ENCODE measurements at places on chromosomes 3 and 15.

DNA sequence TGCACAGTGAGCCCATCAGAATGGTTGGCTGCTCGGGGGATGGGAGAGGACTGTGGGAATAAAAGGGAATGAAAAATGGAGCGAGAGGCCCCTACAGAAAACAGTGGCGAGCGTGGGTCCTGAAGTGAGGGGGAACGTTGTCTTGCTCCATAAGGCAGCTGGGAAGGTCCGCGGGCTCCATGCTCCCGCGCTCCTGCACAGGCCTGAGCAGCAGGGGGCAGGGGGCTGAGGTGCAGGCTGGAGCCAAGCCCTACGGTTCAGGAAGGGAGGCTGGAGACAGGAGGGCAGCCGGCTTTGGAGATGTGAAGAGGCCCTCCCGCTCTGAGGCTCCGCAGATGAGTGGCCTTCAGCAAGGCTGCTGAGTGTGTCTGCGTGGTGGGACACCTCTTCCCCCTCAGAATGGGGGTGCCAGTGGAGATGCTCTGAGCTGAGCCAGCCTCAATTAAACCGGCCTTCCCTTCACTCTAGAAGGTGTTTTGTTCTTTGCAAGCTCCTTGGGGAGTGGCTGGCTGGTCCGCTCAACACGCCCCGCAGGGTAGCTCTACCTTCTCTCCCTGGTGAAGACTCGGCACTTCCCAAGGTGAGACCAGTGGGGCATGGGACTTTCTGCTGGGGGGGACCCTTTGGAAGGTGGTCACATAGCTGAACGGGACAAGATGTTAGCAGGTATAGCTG, 208.0 kb downstream of the XXYLT1 start:
- DNase-seq = no peak

DNA sequence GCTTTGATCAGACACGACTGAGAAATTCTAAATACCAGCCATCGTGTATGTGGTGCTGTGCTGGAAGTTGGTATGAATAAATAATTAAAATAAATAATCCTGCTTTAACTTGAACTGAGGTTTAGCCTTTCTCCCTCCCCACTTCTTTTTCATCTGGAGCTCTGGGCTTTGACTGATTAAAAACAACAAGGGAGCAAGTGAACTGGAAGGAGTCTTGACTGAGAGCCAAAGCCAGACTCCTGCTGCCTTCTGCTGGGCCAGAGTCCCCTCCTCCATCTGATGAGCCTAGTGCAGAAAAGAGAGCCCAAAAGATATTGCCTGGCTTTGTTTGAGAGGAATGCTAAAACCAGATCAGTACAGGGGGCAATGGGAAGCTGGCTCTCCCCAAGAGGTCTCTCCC, 96.0 kb downstream of the CCNL1 start:
- no peak for DNase-seq

GRCh38 chr3:158535918-158536317, 35.1 kb upstream of the MLF1 start:
- DNase-seq = no peak

- DNase-seq = no peak
Measured at GRCh38 chr3:17707813-17708543, 34.5 kb downstream of the TBC1D5 start.

DNA sequence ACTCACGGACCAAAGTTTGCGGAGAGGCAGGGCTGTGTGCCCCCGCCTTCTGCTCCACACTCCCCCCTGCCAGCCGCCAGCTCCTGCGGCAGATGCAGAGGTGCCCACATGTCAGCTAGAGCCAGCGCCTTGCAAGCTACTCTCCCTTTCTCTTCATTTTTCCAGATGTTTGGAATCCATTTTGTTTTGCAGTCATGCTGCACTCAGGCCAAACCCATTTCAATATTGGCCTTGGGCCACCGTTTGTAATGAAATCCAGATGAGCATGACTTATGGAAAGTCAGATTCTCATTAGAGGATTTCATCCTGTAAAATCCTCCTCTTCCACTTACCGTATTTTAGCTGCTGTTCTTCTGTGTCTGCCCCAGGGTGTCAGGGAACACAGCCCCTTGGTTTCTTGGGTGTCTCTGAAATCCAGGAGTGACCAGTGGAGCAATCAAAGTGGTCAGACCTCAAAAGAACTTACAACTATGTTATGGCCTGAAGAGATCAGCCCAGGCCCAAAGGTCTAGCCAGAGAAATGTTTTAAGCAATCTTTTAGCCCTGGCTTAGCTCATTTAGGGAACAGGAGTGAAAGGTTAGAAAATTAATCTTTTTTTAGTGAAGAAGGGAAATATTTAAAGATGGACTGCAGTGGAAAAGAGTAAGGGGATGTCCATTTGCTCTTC, 65.8 kb downstream of the AAGAB start:
- no peak for DNase-seq

- no peak for DNase-seq
Measured at GRCh38 chr3:172786036-172786435, 35.5 kb downstream of the ECT2 start.

DNA sequence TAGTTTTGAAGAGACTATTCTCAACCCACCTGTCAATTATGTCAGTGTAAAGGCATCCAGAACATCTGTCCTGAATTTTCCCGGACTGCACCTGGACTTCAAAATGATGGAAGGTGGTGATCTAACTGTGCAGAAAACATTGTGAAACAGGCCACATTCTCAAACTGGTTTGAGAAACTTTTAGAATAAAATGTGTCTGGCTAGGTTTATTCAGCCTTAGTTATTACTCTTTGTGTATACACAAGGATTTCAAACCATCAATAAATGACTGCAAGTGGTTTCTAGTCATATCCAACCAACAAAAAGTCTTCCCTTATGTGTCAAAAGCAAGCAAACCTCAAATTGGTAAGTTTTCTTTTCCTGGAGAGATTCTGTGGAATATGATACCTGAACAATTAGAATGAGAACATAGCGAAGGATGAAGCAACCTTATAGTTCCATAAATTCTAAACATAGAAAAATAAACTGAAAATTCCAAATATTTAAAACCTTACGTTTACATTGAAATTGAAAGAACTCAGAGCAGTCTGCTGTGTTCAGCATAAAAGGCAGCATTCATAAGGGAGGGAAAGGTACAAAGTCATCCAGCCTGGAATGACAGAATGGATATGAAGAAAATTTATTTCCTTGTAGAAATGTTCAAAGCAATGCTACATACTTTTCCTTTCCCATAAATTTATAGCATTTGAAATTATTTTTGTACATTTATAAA, 306.6 kb upstream of the TGFBR2 start:
- no peak for DNase-seq

DNA sequence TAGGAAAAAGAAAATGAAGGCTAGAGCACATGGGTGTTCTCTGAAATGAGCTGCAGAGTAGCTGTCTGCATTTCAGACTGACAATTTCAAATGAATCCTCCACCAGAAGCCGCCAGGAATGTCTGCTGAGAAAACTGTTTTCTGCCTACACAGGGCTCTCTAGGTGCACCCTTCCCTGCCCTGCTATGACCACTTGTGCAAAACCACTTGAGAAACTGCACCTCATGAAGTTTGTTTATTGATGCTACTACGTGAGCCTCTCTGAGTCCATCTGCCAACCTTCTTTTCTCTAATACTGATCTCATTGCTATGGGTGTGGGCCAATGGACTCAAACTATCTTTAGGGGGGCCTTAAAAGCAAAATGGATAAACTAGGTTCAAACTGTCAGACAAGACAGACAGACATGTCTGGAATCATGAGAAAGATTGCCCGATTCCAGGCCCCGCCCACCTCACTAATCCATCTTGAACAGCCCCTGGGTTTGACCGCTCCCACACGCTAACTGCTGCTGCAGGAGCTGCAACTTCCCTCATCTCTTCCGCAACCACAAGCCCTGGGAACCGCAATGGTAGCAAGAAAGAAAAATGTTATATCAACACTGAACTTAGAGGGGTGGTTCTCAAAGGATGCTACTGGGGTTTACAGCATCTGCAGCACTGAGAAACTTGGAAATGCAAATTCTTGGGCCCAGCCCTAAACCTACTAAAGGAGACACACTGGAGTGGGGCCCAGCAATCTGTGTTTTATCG, 9.0 kb upstream of the CD47 start:
- no peak for DNase-seq

- no peak for DNase-seq
Measured at GRCh38 chr3:58495101-58495500, 3.2 kb downstream of the KCTD6 start.

DNA sequence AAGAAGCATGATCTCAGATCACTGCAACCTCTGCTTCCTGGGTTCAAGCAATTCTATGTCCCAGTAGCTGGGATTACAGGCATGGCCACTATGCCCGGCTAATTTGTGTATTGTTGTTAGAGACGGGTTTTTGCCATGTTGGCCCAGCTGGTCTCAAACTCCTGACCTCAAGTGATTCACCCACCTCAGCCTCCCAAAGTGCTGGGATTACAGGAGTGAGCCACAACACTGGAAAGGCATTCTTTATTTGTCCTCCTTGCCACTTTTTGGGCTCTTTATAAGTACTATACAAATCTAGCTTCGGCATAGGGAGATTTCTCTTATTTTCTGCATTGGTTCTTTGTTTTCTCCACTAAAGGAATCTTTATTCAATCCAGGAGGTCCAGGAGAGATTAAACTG, 18.6 kb downstream of the CMTM8 start:
- no peak for DNase-seq

GRCh38 chr3:193605876-193606275, 12.9 kb downstream of the OPA1 start:
- DNase-seq = peak; percentile 62

DNA sequence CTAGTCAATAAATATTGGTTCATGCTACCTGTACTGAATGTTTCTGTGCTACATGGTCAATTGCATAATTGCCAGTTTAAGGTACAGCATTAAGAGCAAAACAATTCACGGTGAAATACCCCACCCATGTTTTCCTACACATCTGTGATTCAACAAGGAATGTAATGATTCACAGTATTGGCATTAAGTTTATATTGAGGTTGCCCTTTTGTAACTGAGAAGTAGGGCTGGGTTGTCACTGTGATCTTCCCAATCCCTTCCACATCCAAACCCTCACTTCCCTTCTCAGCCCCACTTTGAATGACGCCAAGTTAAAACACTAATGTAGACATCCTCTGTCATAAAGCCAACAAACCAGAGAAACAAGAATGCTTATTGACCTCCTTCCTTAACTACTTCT, 112.0 kb upstream of the TJP1 start:
- DNase-seq = no peak

DNA sequence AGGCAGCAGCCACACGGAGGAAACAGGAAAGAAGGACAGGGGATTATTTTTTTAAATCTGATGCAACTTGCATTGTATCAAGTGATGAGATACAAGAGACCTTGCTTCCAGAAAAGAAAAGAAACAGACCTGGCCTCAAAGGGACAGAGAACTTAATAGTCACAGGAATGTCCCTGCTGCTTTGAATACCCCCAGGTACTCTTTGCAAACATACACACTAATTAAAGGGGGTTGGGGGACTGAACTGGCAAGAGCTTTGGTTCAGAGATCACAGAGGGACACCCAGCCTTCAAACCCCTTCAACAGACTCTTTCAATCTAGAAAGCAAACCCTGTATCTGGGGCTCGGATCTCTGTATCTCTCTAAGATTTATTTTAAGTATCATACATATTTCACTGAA, 18.0 kb downstream of the TNIK start:
- no peak for DNase-seq

GRCh38 chr3:136146981-136147729, 49.0 kb downstream of the MSL2 start:
- no peak for DNase-seq

- no peak for DNase-seq
Measured at GRCh38 chr15:58407778-58408177, 24.0 kb upstream of the LIPC start.

GRCh38 chr15:73442421-73442820, 543 bp upstream of the REC114 start:
- no peak for DNase-seq

DNA sequence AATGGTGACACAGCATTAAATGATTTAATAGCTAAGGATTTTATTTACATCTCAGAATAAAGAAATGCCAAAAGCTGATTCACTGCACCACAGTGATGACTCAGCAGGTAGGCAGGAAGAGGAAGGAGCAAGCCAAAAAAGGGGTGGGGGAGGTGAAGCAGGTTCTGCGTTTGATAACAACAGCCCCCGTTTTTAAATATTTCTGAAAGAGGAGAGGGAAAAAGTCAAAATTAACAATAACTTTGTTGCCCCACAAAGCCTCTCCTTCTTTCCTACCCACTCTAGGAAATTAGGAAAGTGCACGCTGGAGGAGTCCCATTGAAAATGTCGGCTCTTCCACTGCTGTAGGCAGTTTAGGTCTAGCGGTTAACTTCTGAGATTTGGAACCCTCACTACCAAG, 9.9 kb upstream of the CCDC54 start:
- DNase-seq = no peak

- DNase-seq = no peak
Measured at GRCh38 chr3:2826453-2826852, 283.7 kb downstream of the IL5RA start.

DNA sequence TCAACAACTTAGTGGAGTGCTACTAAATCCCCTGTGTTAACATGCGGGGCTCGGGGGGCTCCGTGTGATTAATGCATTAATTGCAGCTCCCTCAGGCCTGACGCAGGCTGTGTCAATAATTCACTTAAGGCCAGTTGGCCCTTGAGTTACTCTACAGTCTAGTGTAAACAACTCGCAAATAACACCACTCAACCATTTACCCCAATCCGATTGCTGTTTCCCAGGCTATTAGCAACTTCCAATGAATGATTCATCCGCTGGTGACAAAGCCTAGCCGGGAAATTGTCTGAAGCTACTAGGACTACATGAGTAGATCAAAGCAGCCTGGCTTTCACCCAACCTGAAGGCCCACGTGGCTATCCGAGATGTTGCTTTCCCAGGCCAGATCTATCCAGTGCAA, 121.3 kb upstream of the SOX14 start:
- DNase-seq = no peak

DNA sequence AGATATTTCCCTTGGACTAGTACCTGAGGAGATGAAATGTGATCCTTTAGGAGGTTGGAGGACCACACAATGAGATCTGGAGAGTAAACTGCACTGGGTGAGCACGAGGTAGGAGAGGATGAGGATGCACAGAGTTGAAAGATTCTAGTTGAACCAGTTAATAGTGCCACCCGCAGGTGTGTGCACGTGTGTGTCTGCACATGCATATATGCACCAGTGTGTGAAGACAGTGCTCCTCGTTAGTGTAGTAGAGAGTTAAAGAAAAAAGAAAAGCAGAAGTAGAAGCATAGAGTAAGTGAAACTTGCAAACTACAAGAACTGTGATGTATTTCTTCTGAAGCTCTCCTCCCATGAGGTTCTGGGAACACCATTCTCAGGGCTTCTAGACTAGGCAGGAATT, 8.4 kb downstream of the MED12L start:
- no peak for DNase-seq

DNA sequence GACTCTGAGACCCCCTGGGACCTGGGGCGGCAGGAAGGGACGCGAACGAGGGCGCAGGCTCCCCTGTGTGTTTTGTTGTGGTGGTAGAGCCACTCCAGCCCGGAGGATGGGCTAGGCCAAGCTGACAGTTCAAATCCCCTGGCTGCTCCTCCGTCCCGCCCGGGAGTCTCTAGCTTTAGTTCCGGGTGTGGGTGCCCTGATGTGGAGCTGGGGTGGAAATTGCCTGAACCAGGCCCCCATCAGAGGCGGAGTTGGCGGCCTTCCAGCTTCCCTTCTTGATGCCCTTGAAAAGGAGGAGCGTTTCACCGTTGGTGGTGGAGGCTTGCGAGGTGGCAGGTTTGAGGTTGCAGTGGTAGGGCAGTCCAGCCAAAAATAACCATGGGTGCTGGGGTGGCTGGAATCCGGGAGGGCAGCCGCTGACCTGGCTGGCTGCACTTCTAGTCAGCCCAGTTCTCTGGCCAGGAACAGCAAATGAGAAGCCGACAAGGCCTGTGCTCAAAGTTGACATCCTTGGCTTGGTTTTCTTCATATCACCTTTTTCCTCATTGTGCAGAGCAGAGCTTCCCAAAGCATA, 817 bp downstream of the CLK3 start:
- DNase-seq = no peak
